Lung (tissue), 17 donors: ENCODE measurements at places on chromosomes 7 and 10. TPM values are rescaled to one million over a fixed set of nuclear protein-coding genes. Genes with fewer than 3 reads are reported as not detected.

Gene TACC2
- polyA plus RNA-seq: 91.5 TPM

Gene FEZF1
- polyA plus RNA-seq: 0.04 TPM

Gene ZCCHC24
- 10.4 TPM for polyA plus RNA-seq

Gene SPDYE11
- not detected for polyA plus RNA-seq

Gene TET1
- 0.14 TPM for polyA plus RNA-seq

Gene RADIL
- 6.0 TPM for polyA plus RNA-seq

Gene MRPL32
- polyA plus RNA-seq: 62.8 TPM

Gene ANKRD26
- 1.1 TPM for polyA plus RNA-seq

Gene TRPV5
- polyA plus RNA-seq: not detected

Gene AKR1D1
- polyA plus RNA-seq: not detected

Gene CYP2C8
- 0.25 TPM for polyA plus RNA-seq

Gene CARD11
- 1.5 TPM for polyA plus RNA-seq

Gene NPC1L1
- polyA plus RNA-seq: 0.02 TPM

DNA sequence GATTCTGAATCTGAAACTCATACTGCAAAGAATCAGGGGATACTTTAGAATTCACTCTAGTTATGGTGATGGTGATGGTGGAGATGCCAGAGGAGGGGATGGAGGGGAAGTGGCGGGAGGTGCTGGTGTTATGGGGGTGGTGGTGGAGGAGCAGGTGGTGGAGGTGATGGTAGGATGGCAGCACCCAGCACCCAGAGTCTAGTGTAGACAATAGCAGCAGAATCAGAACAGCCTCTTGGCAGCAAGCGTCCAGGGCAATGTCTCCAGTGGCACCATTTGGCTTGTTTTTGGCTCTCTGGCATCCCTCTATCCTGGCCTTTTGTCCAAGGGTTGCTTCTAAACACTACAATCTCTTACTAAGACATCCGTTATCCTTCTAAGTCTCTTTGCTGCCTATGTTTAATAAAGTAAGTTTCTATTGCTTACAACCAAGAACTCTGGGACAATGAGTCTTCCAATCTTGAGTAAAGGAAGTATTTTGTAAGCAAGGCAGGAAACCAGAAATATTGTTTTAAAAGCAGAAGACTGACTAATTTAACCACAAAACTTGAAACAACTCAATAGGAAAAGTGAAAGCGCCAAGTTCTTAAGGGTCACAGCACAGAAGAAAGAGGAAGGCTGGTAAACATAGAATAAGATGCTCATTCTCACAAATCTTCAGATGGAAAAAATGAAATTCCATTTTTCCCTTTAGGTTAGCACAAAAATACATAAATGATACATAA is 42.4 kb upstream of the GDF10 start:
- no peaks in the 10 kb centered on the region for H3K36me3 ChIP-seq
- no peaks in the 10 kb centered on the region for H3K4me1 ChIP-seq
- H3K4me3 ChIP-seq: no peak overlapping the region
- H3K27ac ChIP-seq: no peak overlapping the region
- DNase-seq: no peak
- no peaks in the 10 kb centered on the region for H3K27me3 ChIP-seq

DNA sequence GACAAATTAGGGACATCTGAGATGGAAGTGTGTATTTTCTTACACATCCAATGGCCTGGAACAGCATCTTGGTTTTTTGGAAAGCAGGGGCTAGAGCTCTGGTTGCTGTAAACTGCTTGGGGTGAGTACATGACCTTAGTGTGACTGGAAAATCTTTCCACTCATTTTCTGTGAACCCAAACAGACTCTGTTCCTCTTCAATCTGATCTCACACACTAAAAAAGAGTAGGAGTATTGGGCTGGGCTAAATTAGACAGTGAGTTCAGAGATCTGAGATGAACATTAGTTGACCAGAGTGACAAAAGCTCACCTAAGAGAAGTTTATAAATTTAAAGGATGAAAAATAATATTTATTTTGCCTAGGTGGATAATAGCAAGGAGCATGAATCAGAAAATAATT is 59.2 kb downstream of the OR13A1 start:
- DNase-seq: no peak
- no peaks in the 10 kb centered on the region for H3K4me1 ChIP-seq
- no peaks in the 10 kb centered on the region for H3K27me3 ChIP-seq

DNA sequence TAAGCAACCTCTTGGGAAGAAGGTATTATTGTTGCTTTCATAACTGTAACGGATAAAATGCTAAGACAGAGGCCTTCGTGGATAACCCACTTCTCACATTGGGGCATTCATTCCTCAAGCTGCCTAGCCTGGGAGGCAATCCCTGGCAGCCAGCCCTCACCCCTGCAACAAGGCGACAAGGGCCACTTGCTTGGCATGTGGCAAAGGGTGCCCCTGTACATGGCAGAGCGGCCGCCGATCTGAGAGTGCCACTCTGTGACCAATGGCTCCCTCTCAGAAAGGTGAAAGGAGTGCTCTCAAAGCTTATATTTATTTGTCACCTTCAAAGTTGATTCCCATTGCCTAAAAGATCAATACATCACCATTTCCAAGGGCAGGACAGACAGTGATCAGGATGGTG is 31.9 kb downstream of the EBF3 start:
- H3K36me3 ChIP-seq: no peaks in the 10 kb centered on the region
- no peaks in the 10 kb centered on the region for H3K4me1 ChIP-seq
- H3K4me3 ChIP-seq: no peak overlapping the region

DNA sequence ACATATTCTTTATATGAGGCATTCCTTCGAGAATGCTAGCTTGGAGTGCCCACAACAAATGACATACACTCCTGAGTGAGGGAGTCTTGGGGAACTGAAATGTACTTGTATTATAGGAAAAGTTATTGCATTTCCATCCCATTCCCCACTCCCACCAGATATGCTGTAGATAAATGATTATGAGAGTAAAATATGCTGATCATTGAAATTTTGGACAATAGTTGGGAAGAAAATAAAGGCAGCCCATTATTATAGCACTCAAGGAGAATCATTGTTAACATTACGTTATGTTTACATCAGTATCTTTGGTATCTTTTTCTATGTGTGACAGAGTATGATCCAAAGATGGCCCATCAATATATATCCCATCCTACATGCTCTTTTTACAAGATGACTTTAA is 194.4 kb downstream of the GATA3 start:
- no peaks in the 10 kb centered on the region for H3K27me3 ChIP-seq
- no peaks in the 10 kb centered on the region for H3K36me3 ChIP-seq
- H3K4me3 ChIP-seq: no peak overlapping the region

DNA sequence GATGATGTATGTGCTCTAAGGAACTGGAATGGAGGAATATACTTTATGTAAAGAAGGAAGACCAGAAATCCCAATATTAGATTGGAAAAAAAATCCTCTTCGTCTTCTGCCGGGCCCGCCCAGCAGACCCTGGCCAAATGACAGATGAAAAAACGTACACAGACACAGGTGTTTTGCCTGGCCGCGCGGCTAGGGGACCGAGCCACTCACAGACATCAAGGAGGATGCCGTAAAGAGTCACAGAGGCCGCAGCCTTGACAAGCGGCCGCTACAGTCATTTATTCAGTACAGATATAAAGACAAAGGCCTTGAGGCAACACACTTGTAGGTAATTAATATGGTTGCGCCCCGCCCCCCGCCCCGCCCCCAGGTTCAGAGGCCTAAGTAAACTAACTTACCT is 594.1 kb downstream of the GRM8 start:
- no peaks in the 10 kb centered on the region for H3K36me3 ChIP-seq
- no peaks in the 10 kb centered on the region for H3K27me3 ChIP-seq
- H3K4me1 ChIP-seq: no peaks in the 10 kb centered on the region
- no peak overlapping the region for H3K4me3 ChIP-seq
- H3K27ac ChIP-seq: no peak overlapping the region
- DNase-seq: no peak

GRCh38 chr10:102394079-102394800 is 1.3 kb upstream of the NFKB2 start:
- H3K4me3 ChIP-seq: peak overlapping the region; percentile 56
- peak; percentile 95 for DNase-seq
- no peaks in the 10 kb centered on the region for H3K36me3 ChIP-seq
- H3K27me3 ChIP-seq: peaks cover 11% of the 10 kb centered on the region
- no peaks in the 10 kb centered on the region for H3K4me1 ChIP-seq

GRCh38 chr10:45428611-45429510 is 54.8 kb downstream of the ALOX5 start:
- H3K4me3 ChIP-seq: no peak overlapping the region
- H3K27ac ChIP-seq: no peak overlapping the region
- no peak for DNase-seq
- H3K27me3 ChIP-seq: peaks cover 4% of the 10 kb centered on the region

DNA sequence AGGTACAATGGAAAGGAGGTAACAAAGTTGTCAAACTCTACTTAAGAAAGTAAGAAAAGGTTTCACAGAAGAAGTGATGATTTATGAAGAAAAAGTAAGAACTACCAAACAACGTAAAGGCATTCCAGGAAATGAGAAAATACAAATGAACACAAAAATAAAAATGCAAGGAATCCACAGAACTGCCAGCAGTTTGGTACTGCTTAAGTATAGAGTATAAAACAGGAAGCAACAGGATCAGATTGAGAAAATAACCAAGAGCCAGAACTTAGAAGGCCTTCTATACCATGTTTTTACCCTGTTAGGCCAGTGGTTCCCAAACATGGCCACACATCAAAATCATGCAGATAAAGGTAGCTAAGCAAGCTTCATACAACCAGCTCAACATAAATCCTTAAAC is 9.2 kb downstream of the NDUFA5 start:
- DNase-seq: no peak
- no peaks in the 10 kb centered on the region for H3K27me3 ChIP-seq
- H3K36me3 ChIP-seq: peaks cover 5% of the 10 kb centered on the region
- H3K27ac ChIP-seq: no peak overlapping the region
- H3K4me1 ChIP-seq: peaks cover 1% of the 10 kb centered on the region

DNA sequence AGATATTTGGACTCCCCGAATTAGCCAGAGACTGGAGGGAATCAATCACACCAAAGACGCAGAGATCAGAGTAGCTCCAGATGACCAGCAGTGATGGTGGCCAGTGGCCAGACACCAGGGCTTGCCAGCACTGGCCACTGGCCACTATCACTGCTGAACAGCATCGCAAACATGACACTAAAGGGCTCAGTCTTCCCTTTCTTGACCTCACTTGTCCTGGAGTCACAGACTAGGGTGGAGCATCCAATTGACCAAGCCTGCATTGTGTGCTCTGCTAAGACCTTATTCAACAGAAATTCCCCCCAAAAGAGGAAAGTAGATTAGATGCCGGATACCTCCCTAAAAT is 234.7 kb downstream of the CREB5 start:
- H3K27me3 ChIP-seq: no peaks in the 10 kb centered on the region
- no peak for DNase-seq
- H3K36me3 ChIP-seq: no peaks in the 10 kb centered on the region
- H3K4me1 ChIP-seq: no peaks in the 10 kb centered on the region
- no peak overlapping the region for H3K4me3 ChIP-seq

DNA sequence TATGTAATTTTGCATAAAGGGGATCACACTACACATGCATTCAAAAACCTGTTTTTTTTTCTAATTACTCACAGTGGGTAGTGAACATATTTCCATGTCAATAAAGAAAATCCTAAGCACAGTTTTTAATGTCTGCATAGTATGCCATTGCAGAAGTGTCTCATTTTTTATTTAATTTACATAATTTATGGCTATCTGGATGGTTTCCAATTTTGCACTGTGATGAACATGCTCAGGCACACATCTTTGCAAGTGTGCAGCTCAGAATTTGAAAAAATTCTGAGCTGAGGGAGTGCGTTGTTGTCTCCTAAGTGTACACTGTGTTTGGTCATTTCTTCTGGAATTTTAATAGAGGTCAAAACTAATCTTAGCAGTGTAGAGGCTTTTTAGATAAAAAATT is 2.2 kb downstream of the NPFFR1 start:
- H3K36me3 ChIP-seq: no peaks in the 10 kb centered on the region
- H3K27ac ChIP-seq: no peak overlapping the region
- H3K27me3 ChIP-seq: no peaks in the 10 kb centered on the region
- no peak for DNase-seq

DNA sequence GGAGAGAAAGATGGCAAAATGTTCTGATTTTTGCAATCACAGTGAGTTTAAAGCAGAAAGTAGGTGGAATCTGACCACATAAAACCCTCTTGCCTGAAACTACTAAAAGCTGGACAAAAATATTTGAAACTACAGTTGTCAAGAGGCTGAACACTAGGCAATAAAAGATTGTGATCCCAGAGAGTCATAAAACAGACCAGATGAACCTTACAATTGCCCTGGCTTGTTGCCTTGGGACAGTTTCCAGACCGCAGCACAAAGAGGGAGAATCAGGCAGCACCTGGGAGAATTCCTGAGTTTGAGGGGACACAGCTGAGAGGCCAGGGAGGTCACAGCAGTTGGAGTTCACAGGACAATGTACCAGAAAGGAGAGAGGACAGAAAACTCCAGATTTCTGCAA is 107.3 kb upstream of the NANOS1 start:
- no peaks in the 10 kb centered on the region for H3K27me3 ChIP-seq
- H3K27ac ChIP-seq: no peak overlapping the region
- H3K36me3 ChIP-seq: no peaks in the 10 kb centered on the region
- no peak overlapping the region for H3K4me3 ChIP-seq
- no peak for DNase-seq

DNA sequence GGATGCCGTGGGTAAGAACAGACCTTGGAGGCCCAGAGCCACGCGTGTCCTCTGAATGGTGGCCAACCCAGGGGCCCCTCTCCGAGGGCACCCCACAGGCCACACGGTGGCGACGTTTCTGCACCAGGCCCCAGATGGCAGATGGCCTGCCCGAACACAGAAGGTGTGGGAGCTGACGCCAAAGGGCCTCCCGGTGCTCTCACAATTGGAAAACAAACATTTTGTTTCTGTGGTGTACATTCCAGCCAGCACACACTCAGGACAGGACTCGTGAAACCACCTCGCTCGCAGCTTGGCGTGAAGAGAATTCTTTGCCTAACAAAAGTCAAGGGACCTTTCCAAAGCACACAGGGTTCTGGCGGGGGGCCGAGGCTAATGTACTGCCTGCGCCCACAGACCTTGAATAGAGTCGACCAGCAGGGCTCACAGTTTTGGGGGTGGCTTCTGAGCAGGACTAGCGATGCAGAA is 112.1 kb downstream of the FAM53B start:
- H3K4me3 ChIP-seq: no peak overlapping the region
- H3K4me1 ChIP-seq: peaks cover 15% of the 10 kb centered on the region
- H3K27me3 ChIP-seq: no peaks in the 10 kb centered on the region
- peak overlapping the region; percentile 86 for H3K27ac ChIP-seq

GRCh38 chr10:115043719-115044118 is 49.4 kb upstream of the ATRNL1 start:
- DNase-seq: no peak
- H3K27me3 ChIP-seq: no peaks in the 10 kb centered on the region
- no peaks in the 10 kb centered on the region for H3K36me3 ChIP-seq
- H3K4me3 ChIP-seq: no peak overlapping the region

DNA sequence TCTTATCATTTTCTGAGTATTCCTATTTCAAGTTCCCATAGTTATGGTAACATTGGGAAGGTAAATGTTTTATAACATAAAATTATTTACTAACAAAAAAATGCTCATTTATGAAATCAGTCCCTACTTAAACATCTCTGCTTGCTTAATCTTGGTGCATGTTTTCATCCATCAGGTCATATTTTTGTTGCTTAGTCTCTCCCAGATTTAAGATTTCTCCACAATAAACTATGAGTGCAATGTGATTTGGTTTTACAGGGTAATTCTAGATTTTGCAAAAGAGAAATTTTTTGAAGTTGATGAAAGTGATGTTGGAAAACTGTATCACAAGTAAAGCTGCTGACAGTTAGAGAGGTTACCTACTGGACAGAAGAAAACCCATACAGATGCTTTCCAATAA is 28.6 kb downstream of the PIK3AP1 start:
- no peaks in the 10 kb centered on the region for H3K27me3 ChIP-seq
- H3K4me1 ChIP-seq: peaks cover 2% of the 10 kb centered on the region
- H3K27ac ChIP-seq: no peak overlapping the region
- DNase-seq: no peak

GRCh38 chr10:12499076-12499986 is 150.0 kb downstream of the CAMK1D start:
- DNase-seq: no peak
- H3K4me3 ChIP-seq: no peak overlapping the region
- peaks cover 2% of the 10 kb centered on the region for H3K4me1 ChIP-seq
- H3K36me3 ChIP-seq: no peaks in the 10 kb centered on the region
- H3K27ac ChIP-seq: no peak overlapping the region
